Head of caudate nucleus (tissue), 42 donors: ENCODE measurements at places on chromosomes 12 and 14.

GRCh38 chr12:85796001-85796400 lies 40.2 kb downstream of the RASSF9 start:
- DNase-seq = no peak

DNA sequence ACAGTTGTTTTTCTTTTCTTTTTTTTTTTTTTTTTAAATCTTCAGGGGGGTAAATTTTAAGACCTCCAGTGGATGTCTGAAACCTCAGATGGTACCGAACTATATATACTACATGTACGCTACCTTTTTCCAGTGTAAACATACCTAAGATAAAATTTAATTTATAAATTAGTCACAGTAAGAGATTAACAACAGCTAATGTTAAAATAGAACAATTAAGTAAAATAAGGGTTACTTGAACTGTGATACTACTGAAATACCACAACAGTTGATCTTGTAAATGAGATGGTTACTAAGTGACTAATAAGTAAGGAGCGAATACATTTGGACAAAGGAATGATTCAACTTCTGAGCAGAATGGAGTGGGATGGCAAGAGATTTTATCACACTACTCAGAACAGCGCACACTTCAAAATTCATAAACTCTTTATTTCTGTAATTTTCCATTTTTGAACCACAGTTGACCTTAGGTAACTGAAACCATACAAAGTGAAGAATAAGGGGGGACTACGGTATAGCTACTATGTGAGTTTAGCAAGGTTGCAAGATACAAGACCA lies 80.5 kb upstream of the PCED1B start:
- no peak for DNase-seq

DNA sequence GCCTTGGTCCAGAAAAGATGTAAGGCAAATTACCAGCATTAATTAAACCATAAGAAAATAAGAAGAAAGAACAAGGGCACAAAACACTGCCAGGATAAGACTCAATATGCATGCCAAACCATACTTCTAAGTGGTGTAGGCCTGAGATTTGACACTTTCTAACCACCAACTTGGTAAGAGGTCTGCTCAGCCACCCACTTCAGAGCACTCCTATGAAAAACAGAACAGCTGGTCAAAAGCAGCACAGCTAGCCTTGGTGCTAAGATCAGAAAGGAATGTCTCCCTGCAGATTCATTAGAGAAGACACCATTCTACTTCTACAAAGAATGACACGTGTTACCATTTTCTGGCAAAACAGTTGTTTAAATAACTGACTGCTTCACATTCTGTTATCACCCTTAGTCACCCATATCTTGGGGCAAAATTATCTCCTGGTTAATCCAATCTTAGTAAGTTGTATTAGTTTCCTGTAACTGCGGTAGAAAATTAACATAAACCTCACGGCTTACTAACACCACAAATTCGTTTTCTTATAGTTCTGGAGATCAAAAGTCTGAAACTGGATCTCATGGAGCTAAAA lies 13.2 kb downstream of the RPS6KA5 start:
- no peak for DNase-seq

GRCh38 chr12:25584596-25584995 lies 31.5 kb upstream of the LMNTD1 start:
- no peak for DNase-seq
